CD8-positive, alpha-beta memory T cell (primary cell): ENCODE measurements at places on chromosomes 4 and X. TPM values are rescaled to one million over a fixed set of nuclear protein-coding genes. Genes with fewer than 3 reads are reported as not detected.

Gene NHSL2
- 1.1 TPM for total RNA-seq

Gene ATP8A1
- total RNA-seq = 24.4 TPM

GRCh38 chr4:168434993-168435392, 45.3 kb downstream of the DDX60L start:
- peaks cover 21% of the 10 kb centered on the region for H3K36me3 ChIP-seq
- no peak overlapping the region for H3K27ac ChIP-seq
- no peak for DNase-seq
- no peaks in the 10 kb centered on the region for H3K27me3 ChIP-seq

DNA sequence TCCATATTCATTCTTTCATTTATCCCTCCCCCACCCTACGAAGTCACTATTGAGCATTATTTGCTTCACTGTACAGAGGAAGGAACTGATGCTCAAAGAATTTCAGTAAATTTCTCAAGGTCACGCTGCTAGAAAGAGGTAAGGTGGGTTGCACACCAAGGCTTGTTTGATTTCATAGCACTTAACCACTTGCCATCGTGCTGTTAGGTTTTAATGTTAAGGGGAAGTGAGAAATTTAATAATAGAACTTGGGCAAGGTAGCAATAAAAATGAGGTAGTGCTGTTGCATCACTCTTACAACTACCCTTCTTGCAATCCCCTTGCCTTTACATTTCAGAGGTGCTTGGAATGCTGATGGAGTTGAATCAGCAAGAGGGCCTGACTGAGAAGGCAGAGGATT, 343.1 kb downstream of the MID1IP1 start:
- H3K27me3 ChIP-seq = no peaks in the 10 kb centered on the region
- H3K36me3 ChIP-seq = no peaks in the 10 kb centered on the region
- DNase-seq = no peak
- H3K4me1 ChIP-seq = no peaks in the 10 kb centered on the region

GRCh38 chr4:113564493-113564892, 197.0 kb downstream of the CAMK2D start:
- no peaks in the 10 kb centered on the region for H3K27me3 ChIP-seq
- H3K27ac ChIP-seq = no peak overlapping the region
- no peak for DNase-seq
- H3K4me1 ChIP-seq = peaks cover 36% of the 10 kb centered on the region
- no peak overlapping the region for H3K4me3 ChIP-seq
